Naive thymus-derived CD4-positive, alpha-beta T cell (primary cell): ENCODE measurements at places on chromosomes 12 and 14. TPM values are rescaled to one million over a fixed set of nuclear protein-coding genes. Genes with fewer than 3 reads are reported as not detected.

The TM7SF3 gene
- total RNA-seq, result 24.4 TPM

The SDSL gene
- 2.5 TPM for total RNA-seq

The TMPRSS12 gene
- total RNA-seq, result not detected in 2 replicates

The OR4K1 gene
- not detected in 2 replicates for total RNA-seq

The CCDC197 gene
- total RNA-seq, result not detected

The NEUROD4 gene
- 0.11 TPM for total RNA-seq

GRCh38 chr14:89625731-89626232 lies 208.7 kb upstream of the FOXN3 start:
- no peaks in the 10 kb centered on the region for H3K27me3 ChIP-seq
- H3K27ac ChIP-seq, result no peak overlapping the region
- H3K4me1 ChIP-seq, result peaks cover 26% of the 10 kb centered on the region
- no peaks in the 10 kb centered on the region for H3K36me3 ChIP-seq
- no peak for DNase-seq
- H3K4me3 ChIP-seq, result no peak overlapping the region

GRCh38 chr14:32469388-32470160 lies 140.5 kb downstream of the AKAP6 start:
- no peak overlapping the region for H3K4me3 ChIP-seq
- H3K27ac ChIP-seq, result no peak overlapping the region
- H3K36me3 ChIP-seq, result no peaks in the 10 kb centered on the region
- no peaks in the 10 kb centered on the region for H3K27me3 ChIP-seq

GRCh38 chr12:25376407-25376806 lies 125.7 kb upstream of the KRAS start:
- no peaks in the 10 kb centered on the region for H3K27me3 ChIP-seq
- H3K36me3 ChIP-seq, result no peaks in the 10 kb centered on the region
- no peak for DNase-seq
- peak overlapping the region; percentile 80 for H3K27ac ChIP-seq
- H3K4me3 ChIP-seq, result no peak overlapping the region

- no peak for DNase-seq
- H3K4me3 ChIP-seq, result no peak overlapping the region
- no peaks in the 10 kb centered on the region for H3K27me3 ChIP-seq
- H3K36me3 ChIP-seq, result no peaks in the 10 kb centered on the region
Measured at GRCh38 chr14:82134411-82134810, 600.8 kb upstream of the SEL1L start.

- H3K27ac ChIP-seq, result no peak overlapping the region
- no peak for DNase-seq
- no peaks in the 10 kb centered on the region for H3K4me1 ChIP-seq
- no peaks in the 10 kb centered on the region for H3K27me3 ChIP-seq
- no peak overlapping the region for H3K4me3 ChIP-seq
- H3K36me3 ChIP-seq, result no peaks in the 10 kb centered on the region
Measured at GRCh38 chr12:64269161-64269560, 47.1 kb upstream of the KICS2 start.

DNA sequence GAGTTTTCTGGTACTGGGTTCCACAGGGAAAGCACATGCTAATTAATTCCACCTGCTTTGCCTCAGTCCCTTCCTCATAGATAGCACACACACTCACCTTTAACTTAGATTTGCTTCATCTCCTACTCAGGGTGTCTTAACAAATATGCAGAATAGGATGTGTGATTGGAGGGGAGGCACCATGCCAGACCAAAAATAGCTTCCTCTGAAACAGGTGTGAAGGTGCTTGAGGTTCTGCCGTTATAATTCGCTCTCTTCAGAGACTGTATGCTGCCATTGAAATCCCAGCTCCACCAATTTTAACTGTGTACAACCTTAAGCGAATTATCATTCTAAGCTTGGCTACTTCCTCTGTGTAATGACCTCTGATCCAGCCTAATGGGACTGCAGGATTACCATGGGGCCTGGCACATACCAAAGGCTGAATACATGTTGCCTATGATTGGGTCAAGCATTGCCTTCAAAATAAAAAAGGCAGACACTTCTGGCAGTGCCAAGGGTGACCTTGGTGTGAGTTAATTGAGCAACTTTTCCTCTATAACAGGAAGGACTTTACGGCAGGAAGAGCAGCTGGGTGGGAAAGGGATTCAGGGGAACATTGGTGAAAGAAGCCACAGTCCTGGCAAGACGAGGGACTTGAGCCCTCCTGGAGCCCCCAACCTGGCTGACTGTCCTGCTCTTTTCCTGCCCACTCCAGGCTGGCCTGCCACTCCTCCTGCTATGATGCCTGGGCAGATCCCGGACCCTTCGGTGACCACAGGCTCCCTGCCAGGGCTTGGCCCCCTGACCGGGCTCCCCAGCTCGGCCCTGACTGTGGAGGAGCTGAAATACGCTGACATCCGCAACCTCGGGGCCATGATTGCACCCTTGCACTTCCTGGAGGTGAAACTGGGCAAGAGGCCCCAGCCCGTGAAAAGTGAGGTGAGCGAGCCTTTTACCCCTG lies 9.7 kb downstream of the JDP2 start:
- no peak for DNase-seq
- H3K27me3 ChIP-seq, result no peaks in the 10 kb centered on the region
- no peaks in the 10 kb centered on the region for H3K36me3 ChIP-seq
- H3K4me3 ChIP-seq, result no peak overlapping the region
- peaks cover 5% of the 10 kb centered on the region for H3K4me1 ChIP-seq

DNA sequence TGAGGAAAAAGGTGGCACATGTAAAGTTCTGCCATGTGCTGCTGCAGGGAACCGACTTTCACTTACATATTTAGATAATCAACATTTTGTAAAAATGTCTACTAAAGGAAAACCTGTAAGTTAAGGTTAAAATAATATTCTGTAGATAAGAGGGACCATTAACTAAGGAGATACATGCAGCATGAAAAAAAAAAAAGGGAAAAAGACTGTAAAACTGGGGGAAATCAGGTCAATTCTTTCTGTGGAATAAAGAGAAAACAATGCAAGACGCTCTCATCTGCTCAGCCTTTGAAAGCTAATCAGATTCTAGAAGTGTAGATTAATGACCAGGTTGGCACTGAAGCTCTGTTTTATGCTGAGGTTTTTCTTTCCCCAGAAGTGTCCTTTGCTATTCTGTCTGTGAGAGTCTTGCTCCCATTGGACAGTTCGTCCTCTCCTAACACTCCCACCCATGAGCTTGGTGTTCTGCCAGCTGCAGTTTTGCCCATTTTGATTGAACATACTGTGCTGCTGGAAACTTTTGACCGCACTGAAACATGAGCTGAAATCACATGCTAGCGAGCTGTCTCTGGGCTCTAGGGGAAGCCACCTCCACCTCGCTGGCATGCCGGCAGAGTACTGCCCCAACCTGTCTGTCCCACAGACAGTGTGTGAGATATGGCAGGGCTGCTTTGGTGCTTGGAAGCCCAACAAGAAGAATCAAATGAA lies 39.7 kb downstream of the PPTC7 start:
- H3K4me1 ChIP-seq, result no peaks in the 10 kb centered on the region
- H3K27ac ChIP-seq, result no peak overlapping the region
- H3K36me3 ChIP-seq, result peaks cover 51% of the 10 kb centered on the region

GRCh38 chr12:128843538-128843937 lies 9.7 kb upstream of the GLT1D1 start:
- H3K27ac ChIP-seq, result no peak overlapping the region
- no peak for DNase-seq
- H3K4me3 ChIP-seq, result no peak overlapping the region
- no peaks in the 10 kb centered on the region for H3K27me3 ChIP-seq
- H3K4me1 ChIP-seq, result peaks cover 4% of the 10 kb centered on the region

DNA sequence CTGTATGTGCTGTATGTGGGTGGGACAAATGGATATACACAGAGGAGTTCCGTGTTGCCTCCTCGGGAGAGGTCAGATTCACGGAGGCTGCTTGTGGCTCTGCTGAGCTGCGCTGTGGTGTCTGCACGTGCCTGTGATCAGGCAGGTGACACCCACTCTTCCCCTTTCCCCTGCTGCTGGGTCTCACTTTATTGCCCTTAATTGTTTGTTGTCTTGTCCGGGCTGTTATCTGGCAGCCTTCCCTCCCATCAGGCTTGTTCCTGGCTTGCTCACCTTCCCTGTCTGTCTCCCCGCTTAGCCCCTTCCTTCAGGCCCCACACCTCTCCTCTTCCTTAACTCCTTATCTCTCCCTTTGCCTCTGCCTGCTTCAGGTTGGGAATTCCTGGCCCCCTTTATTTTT lies 13.5 kb downstream of the WNT5B start:
- no peak overlapping the region for H3K4me3 ChIP-seq
- H3K4me1 ChIP-seq, result no peaks in the 10 kb centered on the region
- H3K27me3 ChIP-seq, result no peaks in the 10 kb centered on the region
- no peak for DNase-seq
- no peak overlapping the region for H3K27ac ChIP-seq

- no peaks in the 10 kb centered on the region for H3K4me1 ChIP-seq
- no peaks in the 10 kb centered on the region for H3K36me3 ChIP-seq
- H3K4me3 ChIP-seq, result peak within 1 kb of the TSS; percentile 35
Measured at GRCh38 chr12:110846615-110847566, at the start of gene CCDC63. CCDC63 (plus strand) TSS chr12:110846987; CDS start chr12:110852955, 5,968 bp downstream.

DNA sequence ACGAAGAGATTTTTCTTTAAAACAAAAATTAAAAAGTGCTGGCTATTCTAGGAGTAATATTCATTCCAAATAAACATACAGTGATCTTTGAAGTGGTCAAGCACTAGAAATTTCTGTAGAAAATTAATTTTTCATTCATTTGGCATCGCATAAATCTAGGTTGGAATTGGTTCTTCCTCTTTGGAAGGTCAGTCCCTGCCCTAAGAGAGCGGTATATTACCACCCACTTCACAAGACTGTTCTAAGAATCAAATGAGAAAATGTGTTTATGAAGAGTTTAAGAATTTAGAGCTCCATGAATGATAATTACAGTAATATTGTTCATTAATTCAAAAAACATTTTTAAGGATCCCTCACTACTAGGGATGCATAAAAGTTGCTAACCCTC lies 444 bp upstream of the GEMIN2 start:
- peak overlapping the region; percentile 68 for H3K4me3 ChIP-seq
- no peak for DNase-seq
- H3K27ac ChIP-seq, result peak overlapping the region; percentile 80

- H3K4me3 ChIP-seq, result no peak overlapping the region
- DNase-seq, result no peak
- no peak overlapping the region for H3K27ac ChIP-seq
- no peaks in the 10 kb centered on the region for H3K27me3 ChIP-seq
- H3K36me3 ChIP-seq, result no peaks in the 10 kb centered on the region
- H3K4me1 ChIP-seq, result no peaks in the 10 kb centered on the region
Measured at GRCh38 chr14:103806805-103807204, 40.6 kb downstream of the PPP1R13B start.

- no peaks in the 10 kb centered on the region for H3K4me1 ChIP-seq
- no peak overlapping the region for H3K27ac ChIP-seq
- no peak overlapping the region for H3K4me3 ChIP-seq
- no peaks in the 10 kb centered on the region for H3K36me3 ChIP-seq
- no peak for DNase-seq
- H3K27me3 ChIP-seq, result no peaks in the 10 kb centered on the region
Measured at GRCh38 chr14:58947814-58948445, 240.5 kb upstream of the DAAM1 start.

- peak overlapping the region; percentile 96 for H3K4me3 ChIP-seq
- H3K27ac ChIP-seq, result peak overlapping the region; percentile 87
- no peak for DNase-seq
- peaks cover 7% of the 10 kb centered on the region for H3K36me3 ChIP-seq
- no peaks in the 10 kb centered on the region for H3K27me3 ChIP-seq
Measured at GRCh38 chr14:102362084-102362483, 606 bp downstream of the CINP start.

- no peaks in the 10 kb centered on the region for H3K36me3 ChIP-seq
- H3K27ac ChIP-seq, result no peak within 1 kb of the TSS
- no peaks in the 10 kb centered on the region for H3K4me1 ChIP-seq
- no peaks in the 10 kb centered on the region for H3K27me3 ChIP-seq
- DNase-seq, result no peak
Measured at GRCh38 chr12:71157601-71158233, at the start of gene TSPAN8. TSPAN8 (minus strand) TSS chr12:71157999; CDS start chr12:71157678, 321 bp downstream.

DNA sequence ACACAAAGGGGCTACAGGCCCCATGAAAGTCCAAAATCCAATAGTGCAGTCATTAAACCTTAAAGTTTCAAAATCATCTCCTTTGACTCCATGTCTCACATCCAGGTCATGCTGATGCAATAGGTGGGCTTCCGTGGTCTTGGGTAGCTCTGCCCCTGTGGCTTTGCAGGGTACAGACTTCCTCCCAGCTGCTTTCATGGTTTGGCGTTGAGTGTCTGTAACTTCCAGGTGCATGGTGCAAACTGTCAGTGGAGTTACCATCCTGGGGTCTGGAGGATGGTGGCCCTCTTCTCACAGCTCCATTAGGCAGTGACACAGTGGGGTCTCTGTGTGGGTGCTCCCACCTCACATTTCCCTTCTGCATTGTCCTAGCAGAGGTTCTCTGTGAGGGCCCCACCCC lies 8.5 kb upstream of the OR4Q2 start:
- no peak overlapping the region for H3K4me3 ChIP-seq
- H3K27ac ChIP-seq, result no peak overlapping the region
- H3K36me3 ChIP-seq, result no peaks in the 10 kb centered on the region
- no peaks in the 10 kb centered on the region for H3K27me3 ChIP-seq

DNA sequence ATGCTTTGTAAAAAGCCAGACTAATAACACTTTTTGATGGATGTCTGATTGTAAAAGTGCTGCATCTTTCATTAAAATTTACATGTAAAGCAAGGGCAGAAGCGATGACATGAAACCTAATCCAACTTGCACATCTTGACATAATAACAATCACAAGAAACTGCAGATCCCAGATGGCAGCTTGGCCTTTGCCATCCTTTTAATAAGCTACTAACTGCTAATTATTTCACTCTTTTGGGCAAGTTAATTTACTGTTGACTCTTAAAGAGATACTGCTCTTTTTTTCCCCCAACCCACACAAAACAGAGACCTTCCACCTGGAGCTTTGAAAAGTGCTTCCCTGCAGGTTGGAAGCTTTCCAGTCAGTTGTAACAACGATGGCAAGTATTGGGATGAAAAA lies 137.5 kb downstream of the NRXN3 start:
- no peak overlapping the region for H3K4me3 ChIP-seq
- DNase-seq, result no peak
- no peaks in the 10 kb centered on the region for H3K36me3 ChIP-seq
- H3K27me3 ChIP-seq, result no peaks in the 10 kb centered on the region
- H3K27ac ChIP-seq, result no peak overlapping the region

DNA sequence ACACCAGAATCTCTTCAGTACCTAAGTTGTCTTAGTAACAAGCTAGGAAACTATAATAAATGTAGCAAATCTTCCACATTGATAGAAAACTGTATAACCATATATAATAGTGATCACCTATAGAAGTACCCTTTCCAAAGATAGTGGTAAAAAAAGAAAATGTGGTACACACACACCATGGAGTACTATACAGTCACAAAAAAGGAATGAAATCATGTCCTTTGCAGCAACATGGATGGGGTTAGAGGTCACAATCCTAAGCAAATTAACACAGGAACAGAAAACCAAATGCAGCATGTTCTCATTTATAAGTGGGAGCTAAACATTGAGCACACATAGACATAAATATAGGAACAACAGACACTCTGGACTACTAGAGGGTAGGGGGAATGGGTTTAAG lies 90.5 kb downstream of the SLC25A21 start:
- no peaks in the 10 kb centered on the region for H3K36me3 ChIP-seq
- H3K27me3 ChIP-seq, result no peaks in the 10 kb centered on the region
- no peak for DNase-seq
